ENCODE measurements at places on chromosomes 1 and 21. TPM values are rescaled to one million over a fixed set of nuclear protein-coding genes. Genes with fewer than 3 reads are reported as not detected.

DNA sequence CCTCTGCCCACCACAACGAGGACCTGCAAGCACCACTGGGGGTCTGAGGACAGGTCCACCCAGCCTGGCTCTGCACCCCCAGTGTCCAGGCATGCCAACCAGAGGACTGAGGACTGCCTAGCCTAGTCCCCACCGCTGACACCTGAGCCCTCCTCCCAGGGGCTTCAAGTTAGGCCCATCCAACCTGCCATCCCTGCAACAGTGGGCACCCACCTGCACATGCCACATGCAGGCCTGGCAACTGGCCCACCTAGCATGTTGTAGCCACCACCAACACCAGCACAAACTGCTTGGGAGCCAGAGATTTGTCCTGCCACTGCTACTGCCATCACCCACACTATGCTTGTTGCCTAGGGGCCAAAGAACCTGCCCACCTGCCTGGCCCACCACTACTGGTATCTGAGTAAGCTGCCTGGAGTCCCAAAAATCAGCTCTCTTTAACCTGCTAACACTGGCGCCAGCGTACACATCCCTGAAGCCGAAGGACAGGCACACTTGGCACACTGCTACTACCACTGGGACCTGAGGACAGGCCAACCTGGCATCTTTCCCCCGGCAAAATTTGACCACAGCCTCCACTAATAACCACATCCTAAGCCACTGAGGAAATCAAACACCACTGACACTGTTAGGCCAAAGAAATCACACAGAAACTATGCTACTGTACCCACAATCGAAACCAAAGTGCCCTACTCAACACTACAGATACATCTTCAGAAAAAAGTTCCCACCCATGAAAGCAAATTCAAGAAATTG lies 61.5 kb downstream of the PSMG1 start:
- DNase-seq: no peak

DNA sequence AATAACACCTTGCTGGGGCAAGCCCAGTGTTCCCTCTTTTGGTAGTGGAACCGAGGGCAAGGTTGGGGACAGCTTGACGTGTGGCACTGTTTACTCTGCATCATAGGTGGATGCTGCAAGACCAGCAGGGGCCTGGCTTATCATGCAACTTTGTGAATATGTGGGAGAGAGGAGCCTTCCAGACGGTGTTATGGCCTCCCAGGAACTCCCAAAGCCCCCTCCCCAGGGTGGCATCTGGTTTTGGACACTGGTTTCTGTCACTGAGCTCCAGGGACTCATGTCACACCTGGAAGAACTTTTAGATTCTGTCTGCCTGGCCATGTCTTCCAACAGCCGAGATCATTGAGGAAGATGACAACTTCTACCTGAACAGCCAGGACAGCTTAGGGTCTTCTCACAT lies 1.4 kb upstream of the TLR5 start:
- no peak for DNase-seq

- DNase-seq: no peak
Observed at GRCh38 chr1:24526940-24527542, 24.4 kb downstream of the RCAN3 start.

GRCh38 chr1:111704240-111704639 lies 35.0 kb downstream of the INKA2 start:
- no peak for DNase-seq

The C1orf74 gene
- total RNA-seq: 3.0 TPM

All from fibroblast of villous mesenchyme (primary cell).